Activated CD8-positive, alpha-beta memory T cell treated with anti-CD3 and anti-CD28 coated beads for 1 hour (primary cell): ENCODE measurements at places on chromosomes 16 and 17.
A peak's percentile ranks its signal among the peaks of the same experiment; 100 is the strongest.

- DNase-seq: no peak
Measured at GRCh38 chr16:56203052-56203451, 11.8 kb downstream of the GNAO1 start.

DNA sequence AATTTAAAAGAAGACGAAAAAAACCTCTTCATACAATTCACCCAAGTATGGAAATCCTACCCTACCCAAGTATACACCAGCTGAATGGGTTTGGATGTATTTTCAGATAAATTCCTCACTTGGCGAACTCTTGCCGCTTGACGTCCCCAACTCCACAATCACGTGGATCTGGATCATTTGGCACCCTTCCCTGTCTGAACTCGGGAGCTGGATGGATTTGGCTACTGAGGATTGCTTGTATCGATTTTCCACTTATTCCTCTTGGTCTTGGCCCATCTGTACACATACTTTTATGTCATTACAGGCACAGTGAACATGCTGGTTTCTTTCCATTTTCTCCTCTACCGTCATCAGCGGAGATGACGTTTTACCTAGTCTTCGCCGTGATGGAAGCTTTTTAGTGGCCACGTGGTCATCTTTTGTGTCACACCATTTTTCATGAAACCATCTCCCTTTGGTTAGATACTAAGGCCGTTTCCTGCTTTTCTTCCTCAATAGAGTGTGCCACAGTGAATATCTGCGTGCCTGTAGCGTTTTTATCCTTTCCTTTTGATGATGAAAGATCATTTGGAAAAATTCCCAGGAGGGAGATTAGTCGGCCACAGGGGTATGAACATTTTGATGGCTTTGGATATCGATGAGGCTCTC, 47.1 kb downstream of the CMIP start:
- no peak for DNase-seq

DNA sequence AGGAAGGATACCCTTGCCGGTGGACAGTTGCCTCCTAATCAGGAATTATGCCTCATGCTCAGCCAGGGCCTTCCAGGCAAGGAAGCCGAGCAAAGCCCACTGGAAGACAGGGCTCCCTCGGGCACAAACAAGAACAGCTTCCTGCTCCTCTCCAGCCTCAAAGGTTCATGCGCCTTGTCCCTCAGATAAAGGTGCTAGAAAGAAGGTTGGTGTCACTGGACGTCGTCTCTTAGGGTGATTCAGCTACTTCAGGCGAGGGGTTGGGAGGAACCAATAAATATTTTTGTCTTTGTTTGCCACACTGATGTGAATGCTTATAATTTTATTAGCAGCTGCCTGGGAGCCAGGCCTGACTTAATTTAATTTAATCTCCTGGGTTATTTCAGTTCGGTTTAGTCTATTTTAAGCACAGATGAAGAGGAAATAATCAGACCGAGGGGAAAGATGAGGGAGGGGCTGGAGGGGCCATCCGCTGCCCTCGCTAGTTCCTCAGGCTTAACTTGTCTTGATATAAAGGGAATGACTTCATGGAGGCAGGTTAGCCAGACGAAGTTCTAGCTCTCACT, 171.8 kb upstream of the CACNG5 start:
- no peak for DNase-seq

DNA sequence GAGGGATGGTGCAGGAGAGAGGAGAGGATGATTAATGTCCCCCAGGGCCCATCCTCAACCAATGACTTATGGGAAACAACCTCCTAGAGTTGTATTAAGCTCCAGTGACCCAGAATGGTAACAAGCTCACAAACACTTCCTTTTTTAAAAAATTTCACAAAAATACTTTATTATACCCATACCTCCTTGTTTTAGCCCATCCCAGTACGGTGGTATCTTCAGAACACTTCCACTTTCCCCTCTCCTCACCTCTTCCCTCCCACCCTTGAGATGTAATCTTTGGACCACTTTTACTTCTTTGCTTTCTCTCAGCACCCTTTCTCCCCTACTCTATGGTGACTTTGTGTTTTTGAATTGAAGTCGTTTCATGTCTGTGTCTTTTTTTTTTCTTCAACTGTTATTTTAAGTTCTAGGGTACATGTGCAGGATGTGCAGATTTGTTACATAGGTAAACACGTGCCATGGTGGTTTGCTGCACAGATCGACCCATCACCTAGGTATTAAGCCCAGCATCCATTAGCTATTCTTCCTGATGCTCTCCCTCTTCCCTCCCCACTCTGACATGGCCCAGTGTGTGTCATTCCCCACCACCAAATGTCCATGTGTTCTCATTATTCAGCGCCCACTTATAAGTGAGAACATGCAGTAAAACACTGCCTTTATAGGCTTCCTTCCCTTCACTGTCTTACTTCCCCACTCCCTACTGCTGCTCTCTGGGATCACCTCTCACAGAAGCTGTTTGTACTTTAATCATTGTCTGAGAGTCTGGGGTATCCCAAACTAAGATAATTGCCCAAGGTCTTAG, 124.5 kb downstream of the PRKCB start:
- no peak for DNase-seq

DNA sequence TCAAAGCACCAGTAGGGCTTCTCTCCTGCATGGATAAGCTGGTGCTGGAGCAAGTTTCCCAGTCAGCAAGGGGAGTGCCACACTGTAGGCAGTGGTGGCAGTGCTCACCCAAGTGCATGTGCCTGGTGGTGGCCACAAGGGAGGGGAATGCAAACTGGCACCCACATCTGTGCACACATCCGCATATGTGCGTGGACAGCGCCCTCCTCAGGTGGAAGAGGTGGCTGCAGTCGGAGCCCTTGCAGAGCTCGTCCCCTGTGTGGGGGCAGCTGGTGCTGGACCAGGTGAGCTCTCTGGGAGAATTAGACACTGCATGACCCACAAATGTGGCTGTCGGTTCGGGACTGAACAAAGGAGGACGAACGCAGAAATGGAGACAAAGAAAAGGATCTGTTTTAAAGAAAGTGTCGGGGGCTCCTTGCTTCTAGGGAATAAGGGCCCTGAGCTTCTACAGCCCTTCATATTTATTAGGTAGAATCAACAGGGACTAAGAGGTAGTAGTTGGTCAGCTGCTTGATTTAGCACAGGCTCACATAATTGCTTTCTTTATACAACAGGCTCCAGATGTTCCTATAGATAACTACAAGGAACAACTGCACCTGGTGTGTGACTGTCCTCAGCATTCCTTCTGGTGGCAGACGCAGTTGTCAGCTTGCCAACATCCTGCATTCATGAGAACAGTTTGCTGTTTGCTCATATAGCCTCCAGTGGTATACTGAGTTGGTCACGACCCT, 5.3 kb upstream of the ZNF689 start:
- DNase-seq: peak; percentile 42

DNA sequence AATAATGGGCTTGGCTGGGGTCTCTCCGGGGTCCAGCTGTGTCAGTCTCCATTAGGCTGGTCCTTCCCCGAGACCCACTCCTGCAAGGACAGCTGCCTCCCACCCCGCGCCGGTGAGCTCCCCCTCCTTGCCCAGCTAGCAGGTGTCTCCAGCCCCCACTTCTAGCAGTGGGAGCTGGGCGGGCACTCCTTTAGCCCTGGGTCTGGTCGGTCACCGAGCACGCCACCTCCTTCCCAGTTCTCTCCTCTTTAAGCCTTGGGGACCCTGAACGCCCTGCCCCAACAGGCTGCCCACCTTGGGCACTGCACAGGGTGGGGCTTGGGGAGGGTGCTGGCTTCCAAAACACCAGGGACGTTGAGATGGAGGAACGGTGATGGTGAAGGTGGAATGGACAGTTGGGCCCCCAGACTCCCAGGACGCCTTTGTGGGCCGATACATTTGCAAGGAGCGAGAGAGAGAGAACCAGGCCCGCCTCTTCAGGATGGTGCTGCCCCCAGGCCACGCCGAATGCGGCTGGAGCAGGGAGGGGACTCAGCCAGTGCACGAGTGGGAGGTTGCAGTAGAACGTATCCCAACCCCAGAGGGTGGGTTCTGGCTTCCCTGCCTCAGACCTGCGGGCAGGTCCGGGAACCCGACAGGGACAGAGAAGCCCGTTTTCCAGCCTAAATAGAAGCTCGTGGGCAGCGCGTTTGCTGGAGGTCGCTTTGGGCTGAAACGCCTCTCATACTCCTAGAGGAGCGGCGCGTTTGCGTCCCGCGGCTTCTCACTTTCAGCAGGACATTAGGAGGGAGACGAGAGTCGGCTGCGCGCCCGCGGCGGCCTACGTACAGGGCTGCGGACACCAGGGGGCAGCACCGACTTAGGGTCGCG, 10.7 kb downstream of the TBX2 start:
- peak; percentile 49 for DNase-seq
